Activated T-cell treated with anti-CD3 and anti-CD28 coated beads for 4 hours (primary cell): ENCODE measurements at places on chromosomes 4 and X.

- DNase-seq, result no peak
Measured at GRCh38 chrX:72268597-72269365, 8.3 kb downstream of the RPS4X start.

DNA sequence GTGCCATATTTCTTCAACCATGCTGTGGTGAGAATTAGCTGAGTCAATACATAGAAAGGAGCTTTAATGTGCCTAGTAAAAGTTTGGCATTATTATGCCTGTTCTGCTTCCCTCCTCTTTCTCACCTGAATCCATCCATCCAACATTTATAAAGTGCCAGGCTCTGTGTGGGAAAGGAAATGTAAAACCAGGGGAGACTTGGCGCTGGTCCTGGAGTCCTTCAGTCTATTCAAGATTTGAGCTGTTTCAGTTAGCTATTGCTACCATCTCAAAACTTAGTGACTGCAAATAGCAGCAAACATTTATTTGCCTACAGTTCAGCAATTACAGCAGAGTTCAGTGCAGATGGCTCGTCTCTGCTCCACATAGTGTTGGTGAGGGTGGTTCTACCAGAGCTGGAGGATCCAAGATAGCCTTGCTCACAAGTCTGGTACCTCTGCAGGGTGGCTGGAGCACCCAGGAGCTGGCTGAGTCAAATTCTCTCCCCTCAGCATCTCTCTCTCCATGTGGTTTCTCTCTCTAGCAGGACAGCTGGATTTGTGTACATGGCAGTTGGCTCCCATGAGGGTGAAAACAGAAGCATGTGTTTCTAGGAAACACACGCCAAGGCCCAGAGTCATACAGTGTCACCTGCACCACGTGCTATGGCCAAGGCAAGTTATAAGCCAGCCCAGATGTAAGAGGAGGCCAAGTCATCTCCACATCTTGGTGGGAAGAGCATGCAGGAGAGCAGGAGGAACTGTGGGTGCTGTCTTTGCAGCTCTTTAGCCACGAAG is 77.3 kb downstream of the FHDC1 start:
- no peak for DNase-seq

DNA sequence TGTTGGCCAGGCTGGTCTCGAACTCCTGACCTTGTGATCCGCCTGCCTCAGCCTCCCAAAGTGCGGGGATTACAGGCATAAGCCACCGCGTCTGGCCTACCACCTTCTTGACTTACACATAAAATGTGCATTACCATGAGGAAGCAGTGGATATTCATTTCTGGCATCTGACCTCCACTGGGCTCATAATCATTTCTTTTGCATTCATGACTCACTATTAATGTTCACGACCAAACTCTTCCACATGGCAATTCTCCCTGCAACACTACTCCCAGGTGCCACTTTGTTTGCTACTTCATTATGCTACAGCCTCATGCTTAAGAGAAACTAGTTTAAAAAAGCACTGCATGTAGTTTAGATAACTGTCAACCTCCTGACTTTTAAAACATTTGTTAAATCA is 22.7 kb downstream of the RASGEF1B start:
- no peak for DNase-seq

DNA sequence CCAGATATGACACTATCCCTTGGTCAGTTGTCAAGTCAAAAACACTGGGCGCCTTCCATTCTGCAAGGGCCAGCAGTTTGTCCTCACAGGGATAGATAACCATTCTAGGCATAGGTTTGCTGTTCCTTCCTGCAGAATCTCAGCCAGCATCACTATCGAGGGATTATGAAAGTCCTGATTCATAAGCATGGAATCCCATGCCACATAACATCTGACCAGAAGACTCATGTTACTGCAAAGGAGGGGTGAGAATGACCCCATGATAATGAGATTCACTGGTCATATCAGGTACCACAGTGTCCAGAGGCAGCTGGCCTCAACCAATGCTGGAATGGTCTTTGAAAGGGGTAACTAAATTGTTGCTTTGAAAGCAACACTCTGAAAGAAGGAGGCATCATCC is 84.7 kb downstream of the OTC start:
- DNase-seq, result no peak
